Stimulated activated CD8-positive, alpha-beta memory T cell treated with anti-CD3 and anti-CD28 coated beads, Interleukin-2, amount 100 ng/mL, for 1 hour (primary cell): ENCODE measurements at places on chromosomes 3 and 15.

DNA sequence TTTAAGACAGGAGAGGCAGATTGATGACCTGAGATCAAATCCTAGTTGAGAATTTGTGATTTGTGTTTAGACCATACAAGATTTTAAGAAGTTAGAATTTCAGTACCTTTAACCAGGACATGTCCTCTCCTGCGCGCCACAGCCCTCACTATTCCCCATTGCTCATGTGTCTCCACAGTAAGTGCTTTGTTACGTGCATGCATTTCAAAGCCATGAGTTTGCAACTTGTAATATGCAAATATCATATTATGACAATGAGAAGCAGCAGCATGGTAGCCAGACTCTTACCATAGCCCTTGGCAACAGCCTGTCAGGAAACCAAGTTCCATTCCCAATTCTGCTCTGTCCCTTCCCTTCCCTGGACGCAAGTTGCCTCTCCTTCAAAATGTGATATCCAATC is 73.3 kb upstream of the ATP13A5 start:
- DNase-seq, result no peak

- no peak for DNase-seq
Measured at GRCh38 chr3:124059580-124059979, 67.7 kb upstream of the ROPN1 start.

GRCh38 chr15:33547876-33548275 is 237.1 kb downstream of the RYR3 start:
- DNase-seq, result no peak

GRCh38 chr3:41024031-41024836 is 175.1 kb upstream of the CTNNB1 start:
- DNase-seq, result no peak

- peak; percentile 21 for DNase-seq
Measured at GRCh38 chr3:114214542-114215341, 22.6 kb downstream of the ZNF80 start.

DNA sequence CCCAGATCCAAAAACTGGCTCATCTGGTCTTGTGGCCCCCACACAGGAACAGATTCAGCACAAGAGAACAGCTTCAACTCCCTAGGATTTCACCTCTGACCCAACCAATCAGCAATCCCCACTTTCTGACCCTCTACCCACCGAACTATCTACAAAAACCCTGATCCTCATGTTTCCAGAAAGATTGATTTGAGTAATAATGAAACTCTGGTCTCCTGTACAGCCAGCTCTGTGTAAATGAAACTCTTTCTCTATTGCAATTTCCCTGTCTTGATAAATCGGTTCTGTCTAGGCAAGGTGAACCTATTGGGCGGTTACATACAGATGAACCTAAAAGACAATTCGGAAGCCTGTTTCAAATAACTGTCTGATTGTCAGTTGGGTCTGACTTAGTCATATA is 847.6 kb upstream of the ALCAM start:
- no peak for DNase-seq

GRCh38 chr15:85500060-85500708 is 119.8 kb downstream of the AKAP13 start:
- no peak for DNase-seq

GRCh38 chr3:138338811-138339210 is 9.2 kb upstream of the NME9 start:
- no peak for DNase-seq

- no peak for DNase-seq
Measured at GRCh38 chr3:66431494-66431893, 69.3 kb downstream of the LRIG1 start.

DNA sequence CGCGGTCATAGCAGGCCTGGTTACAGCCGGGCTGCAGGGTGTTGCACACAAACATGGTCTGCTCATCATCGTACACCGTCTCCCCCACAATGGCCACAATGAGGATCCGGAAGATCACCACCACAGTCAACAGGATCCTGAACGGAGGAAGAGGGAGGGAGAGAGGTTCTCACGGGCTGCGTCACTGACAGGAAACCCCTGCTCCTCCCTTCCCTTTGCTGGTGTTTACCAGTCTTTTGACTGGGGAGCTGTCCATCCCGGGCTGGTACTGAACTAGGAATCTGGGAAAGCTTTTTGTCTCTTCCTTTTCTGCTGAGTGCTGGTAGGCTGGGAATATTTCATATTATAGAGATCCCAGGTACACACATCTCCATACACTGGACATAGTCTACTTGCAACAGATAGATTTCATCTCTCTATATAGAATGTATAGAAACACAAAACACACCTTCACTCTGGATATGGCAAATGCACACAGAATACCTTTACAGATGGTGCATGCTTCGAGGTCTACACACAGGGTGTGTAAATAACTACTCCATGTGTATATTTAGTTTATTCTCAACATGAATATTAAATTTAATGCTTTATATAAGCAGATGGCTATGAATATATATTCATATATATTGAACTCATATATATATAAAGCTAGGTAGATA is 1.4 kb downstream of the GJD2 start:
- no peak for DNase-seq

DNA sequence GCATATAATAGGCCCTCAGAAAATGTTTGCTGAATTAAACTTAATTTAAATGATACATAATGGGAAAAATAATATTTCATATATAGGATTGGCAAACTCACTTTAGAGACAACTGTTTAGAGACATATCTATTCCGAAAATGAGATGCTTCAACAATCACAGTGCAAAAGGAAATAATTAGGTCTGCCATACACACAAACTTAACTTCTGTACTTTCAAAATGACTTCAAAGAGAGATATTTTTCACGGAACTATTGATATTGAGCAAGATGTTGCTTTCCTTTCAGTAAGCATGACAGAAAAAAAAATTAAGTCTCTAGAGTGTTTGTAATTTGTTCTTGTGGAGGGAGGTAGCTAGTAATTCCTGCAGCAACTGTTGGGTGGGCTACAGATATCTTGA is 769.5 kb downstream of the TUSC7 start:
- DNase-seq, result no peak

DNA sequence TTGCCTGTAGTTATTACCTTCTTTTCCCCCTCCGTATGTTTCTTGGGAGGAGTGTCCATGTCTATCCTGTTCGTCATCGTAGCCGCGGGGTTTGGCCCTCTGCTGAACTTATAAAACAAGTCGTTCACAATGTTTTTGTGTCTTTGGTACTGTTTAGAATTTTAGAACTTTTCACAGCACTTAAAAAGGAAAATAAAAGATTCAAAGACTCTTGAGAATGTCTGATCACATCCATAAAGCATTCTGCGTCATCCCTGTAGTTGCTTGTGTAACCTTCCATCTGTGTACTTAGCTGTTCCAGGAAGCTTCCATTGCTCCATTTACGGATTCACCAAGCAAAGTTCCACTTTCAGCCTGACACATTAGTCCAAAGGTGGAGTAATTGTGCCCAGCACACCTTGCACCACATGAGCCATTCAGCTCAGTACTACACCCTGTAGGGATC is 677.1 kb upstream of the NR2F2 start:
- no peak for DNase-seq

GRCh38 chr15:70242951-70243685 is 145.4 kb upstream of the TLE3 start:
- no peak for DNase-seq

DNA sequence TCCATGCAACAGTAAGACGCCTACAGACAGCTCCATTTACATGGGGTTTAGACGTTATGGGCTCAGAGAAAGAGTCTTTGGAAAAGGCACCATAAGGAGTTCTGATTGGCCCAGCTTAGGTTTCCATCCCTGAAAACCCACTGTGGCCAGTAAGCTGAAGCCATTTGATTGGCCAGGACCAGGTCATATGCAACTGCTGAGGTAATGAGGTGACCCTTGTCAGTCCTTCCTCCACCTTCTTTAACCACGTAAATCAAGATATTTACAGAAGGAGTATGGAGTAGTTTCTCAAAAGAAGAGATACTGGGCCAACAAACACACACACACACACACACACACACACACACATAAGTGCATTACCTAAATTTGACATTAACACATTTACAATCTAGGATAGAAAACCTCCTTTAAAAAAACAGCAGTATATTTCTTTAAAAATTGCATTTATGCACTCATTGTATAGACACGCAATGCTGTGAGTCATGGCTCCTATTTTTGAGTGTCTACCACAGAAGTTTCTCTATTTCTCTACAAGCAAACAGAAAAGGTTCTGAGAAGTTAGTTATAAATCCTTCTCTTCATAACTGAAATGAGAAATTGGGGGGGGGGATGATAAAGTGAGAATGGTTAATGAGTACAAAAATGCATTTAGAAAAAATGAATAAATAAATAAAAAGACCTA is 16.3 kb upstream of the MB21D2 start:
- no peak for DNase-seq

DNA sequence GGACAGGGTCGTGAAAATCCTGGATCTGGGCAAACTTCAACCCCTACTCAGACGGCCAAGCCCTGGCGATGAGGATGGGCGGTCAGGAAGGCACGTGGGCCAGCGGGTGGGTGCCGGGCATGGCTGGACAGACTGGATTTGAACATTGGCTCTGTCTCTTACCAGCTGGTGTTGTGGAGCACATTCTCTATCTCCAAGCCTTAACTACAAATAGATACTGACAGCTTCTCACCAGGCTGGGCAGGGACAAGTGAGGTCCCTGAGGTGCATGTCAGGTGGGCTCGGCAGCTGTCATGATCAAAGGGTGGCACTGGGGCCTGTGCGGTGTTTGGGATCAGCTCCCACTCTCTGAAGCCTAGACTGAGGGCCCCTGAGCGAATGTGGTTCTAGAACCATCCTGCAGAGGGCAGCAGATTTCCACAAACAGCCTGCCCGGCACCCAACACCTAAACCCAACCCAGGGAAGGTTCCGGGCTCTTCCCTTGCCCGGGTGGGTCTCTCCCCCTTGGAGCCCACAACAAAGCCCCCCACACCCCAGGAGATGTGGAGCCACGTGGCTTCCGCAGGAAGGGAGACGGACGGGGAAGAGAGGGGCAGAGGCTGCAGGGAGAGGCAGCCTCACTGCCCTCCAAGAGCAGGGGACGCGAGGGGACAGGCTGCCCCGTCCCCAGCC is 58.4 kb downstream of the RGMA start:
- DNase-seq, result peak; percentile 45

- DNase-seq, result no peak
Measured at GRCh38 chr3:16372362-16373292, 107.6 kb downstream of the OXNAD1 start.

DNA sequence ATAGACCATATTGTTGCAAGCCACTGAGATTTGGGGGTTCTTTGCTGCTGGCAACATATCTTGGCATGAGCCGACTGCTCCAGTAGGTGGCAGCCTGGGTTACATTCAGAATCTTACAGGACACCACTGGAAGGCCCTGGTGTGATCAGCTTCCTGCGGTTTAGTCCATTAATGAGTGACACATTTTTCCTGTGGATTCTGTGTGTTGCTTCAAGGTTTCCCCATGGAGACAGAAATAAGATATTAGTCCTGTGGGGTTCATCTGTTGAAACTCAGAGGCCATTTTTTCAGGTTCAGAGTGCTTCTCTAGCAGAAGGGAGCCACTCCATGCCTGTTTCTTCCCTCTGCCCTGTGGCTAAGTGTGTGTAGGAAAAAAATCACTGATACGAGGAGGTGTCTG is 116.2 kb downstream of the MFSD1 start:
- DNase-seq, result no peak

- no peak for DNase-seq
Measured at GRCh38 chr3:72593881-72594397, 254.3 kb downstream of the SHQ1 start.

DNA sequence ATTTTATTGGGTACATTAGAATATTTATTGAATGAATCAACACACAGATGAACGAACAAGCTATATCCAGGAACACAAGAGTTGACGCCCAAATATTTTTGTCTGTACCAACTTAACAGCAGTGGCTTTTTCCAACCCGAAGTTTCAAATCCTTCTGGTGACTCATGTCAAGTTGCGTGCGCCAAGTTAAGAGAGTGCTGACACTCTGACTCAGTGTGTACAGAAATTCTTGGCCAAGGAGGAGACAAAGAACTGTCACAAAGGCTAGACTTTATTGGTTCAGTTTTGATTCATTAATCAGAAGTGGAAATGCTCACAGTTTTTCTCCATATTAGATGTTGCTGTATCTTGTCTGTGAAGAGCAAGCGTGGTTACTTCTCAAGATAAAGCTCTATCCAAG is 59.6 kb upstream of the TSC22D2 start:
- no peak for DNase-seq

DNA sequence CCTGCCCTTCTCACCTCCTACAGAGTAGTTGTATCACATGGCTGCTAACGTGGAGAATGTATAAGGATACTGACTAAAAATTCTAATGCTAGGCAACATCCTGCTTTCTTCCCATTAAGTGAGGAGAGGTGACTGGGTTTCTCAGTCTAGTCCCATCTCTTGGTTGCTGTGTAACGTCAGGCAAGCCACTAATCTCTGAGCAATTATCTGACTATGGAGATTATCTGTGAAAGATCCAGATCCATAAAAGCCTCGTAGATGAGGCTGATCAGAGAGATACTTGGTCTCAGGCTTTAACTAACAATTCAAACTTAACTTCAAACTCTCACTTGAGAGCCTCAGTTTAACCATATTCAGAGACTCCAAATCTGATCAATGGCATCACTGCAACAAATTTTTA is 4.7 kb upstream of the RPS17 start:
- no peak for DNase-seq

DNA sequence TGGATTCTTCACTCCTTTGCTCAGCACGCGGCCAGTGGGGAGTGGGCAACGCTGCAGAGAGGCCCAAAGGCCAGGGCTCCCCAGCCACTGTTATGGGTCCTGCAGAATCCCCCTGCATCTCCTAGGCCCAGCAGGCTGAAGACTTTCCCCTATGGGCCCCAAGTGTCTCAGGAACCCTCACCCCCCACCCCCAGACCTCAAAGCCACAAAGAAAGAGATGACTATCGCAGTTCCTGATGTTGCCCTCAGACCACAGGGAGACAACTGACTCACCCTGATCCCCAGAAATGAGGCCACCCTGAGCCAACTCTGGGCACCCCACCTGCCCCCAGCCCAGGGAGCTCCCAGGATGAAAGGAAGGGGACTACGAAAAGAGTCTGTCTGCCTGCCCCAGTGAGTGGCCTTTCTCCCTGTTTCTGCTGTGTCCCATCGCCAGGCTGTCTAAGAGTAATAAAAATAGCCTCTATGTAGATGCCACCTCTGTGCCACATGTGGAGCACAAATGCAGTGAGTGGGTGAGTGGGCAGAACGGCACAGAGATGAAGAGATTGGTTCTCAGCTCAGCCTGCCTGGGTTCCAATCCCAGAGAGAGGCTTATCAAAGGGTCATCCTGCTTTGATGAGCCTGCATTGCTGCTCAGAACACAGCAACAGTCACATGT is 283.0 kb downstream of the UACA start:
- no peak for DNase-seq

- no peak for DNase-seq
Measured at GRCh38 chr15:95615436-95615835, 715.1 kb upstream of the NR2F2 start.

GRCh38 chr15:42104095-42104891 is 9.9 kb upstream of the PLA2G4D start:
- no peak for DNase-seq

- no peak for DNase-seq
Measured at GRCh38 chr3:124607163-124607562, 123.1 kb upstream of the UMPS start.

GRCh38 chr3:99962703-99963102 is 145.0 kb downstream of the CMSS1 start:
- DNase-seq, result no peak

GRCh38 chr3:57803647-57804081 is 47.6 kb downstream of the SLMAP start:
- no peak for DNase-seq
